ENCODE measurements at places on chromosomes 3 and 15. TPM values are rescaled to one million over a fixed set of nuclear protein-coding genes. Genes with fewer than 3 reads are reported as not detected.

GRCh38 chr15:51672155-51672687, 9.1 kb upstream of the SCG3 start:
- DNase-seq, result no peak

GRCh38 chr3:161251716-161252115, 30.6 kb downstream of the NMD3 start:
- peak; percentile 82 for DNase-seq

DNA sequence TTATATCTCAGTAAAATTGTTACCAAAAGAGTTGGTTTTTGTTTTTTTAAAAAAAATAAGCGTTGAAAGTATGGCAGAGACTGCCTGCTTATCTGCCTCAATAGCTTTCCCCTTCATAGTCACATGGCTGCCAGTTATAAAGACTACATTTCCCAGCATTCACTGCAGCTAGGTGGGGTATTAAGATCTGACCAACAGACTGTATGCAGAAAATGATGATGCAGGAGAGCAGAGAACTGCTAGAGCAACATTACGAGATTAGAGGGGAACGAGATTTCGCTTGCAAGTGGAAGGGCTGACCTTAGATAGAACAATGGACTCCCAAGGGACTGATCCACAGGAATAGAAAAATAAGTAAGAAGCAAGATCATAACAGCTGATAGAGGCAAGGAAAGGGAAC, 14.3 kb downstream of the RHOA start:
- no peak for DNase-seq

- no peak for DNase-seq
These were observed 1.1 kb upstream of the GYG1 start for GRCh38 chr3:148990236-148990635.

- DNase-seq, result no peak
These were observed 139.6 kb upstream of the CGNL1 start for GRCh38 chr15:57236561-57237300.

GRCh38 chr3:64074060-64074459, 50.8 kb upstream of the PSMD6 start:
- no peak for DNase-seq

DNA sequence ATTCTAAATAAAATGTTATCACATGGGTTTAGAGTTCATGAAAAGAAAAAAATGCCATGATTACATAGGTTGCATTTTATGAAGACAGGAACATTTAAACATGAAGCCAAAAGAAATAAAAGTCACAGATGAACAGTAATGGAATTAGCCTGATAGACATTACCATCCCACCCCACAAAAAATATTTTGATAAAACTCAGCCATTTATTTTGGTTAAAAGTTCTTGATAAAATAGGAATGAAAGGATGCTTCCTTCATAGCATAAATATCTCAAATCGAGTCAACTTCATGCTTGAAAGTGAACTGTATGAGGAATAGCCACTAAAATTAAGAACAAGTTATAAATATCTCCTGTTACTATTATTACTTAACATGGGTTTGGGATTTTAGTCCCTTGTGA, 101.9 kb upstream of the TMC3 start:
- no peak for DNase-seq

DNA sequence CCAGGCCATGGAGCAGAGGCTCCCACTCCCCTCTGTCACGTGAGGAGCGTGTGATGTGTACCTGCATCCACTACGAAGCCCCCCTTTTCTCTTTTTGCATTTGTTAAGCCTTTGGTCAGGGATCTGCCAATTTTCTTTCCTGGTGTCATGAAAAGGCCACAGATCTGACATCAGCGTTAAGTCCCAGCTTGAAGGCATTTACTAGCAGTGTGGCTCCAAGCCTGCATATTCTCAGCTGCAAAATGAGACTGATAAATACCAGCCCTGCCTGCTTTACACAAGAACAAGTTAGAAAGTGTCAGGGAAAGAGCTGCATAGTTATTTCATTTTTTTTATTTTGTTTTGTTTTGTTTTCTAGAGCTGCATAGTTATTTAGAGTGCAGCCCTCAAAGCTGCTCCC, 2.3 kb upstream of the ANKRD63 start:
- DNase-seq, result no peak

- DNase-seq, result no peak
These were observed 77.6 kb upstream of the RAP2B start for GRCh38 chr3:153084431-153084830.

DNA sequence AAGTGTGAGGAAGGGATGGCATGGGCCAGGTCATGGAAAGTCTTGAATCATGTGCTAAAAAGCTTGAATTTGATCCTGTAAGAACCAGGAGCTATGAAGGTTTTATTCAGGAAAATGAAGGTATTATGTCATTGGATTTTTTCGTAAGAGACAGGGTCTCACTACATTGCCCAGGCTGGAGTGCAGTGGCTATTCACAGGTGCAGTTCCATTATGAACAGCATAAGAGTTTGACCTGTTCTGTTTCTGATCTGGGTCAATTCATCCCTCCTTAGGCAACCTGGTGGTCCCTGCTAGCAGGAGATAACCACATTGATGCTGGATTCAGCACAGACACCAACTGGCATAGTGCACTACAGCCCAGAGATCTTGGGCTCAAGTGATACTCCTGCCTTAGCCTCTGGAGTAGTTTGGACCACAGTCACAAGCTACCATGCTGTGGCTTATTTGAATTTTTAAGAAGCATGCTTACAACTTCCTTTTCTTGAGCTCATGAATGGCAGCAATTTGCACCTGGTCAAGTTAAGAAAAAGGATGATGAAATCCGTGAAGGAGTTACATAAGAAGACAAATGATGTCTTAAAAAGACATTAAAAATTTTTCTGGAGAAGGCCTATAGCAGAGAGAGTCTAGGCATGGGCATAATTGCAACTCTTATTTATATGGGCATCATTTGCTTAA, 79.1 kb downstream of the CADPS start:
- DNase-seq, result no peak

- DNase-seq, result no peak
These were observed 13.1 kb downstream of the WDR82 start for GRCh38 chr3:52265387-52265786.

GRCh38 chr3:120506076-120506827, 55.5 kb upstream of the FSTL1 start:
- DNase-seq, result no peak

DNA sequence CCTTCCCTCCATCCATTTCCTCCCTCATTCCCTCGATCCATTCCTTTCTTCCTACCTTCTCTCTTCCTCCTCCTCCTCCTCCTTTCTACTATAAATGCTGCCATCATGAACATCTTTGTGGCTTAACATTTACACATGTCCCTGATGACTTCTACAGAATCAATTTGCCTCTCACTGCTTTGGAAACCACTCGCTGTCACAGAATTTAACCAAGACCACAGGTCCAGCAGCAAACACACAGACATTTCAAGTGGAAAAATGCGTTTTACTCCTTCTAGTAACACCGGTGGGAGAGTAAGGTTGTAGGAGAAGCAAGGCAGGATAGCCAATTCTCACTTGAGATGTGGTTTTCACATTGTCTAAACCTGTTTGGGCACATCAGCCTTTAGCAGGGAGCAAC, 101.4 kb upstream of the LRIG1 start:
- no peak for DNase-seq

- no peak for DNase-seq
These were observed 156.3 kb downstream of the MEX3B start for GRCh38 chr15:81889485-81889881.

DNA sequence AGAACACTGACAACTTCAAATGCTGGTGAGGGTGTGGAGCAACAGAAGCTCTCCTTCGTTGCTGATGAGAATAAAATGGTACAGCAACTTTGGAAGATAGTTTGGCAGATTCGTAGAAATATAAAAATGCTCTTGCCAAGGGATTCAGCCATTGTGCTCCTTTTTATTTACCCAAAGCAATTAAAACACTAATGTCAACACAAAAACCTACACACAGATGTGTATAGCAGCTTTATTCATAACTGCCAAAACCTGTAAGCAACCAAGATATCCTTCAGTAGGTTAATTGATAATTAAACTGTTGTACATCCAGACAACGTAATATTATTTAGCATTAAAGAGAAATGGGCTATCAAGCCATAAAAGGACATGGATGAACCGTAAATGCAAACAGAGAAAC, 37.8 kb upstream of the LSAMP start:
- DNase-seq, result no peak

GRCh38 chr3:24812116-24812515, 317.5 kb upstream of the THRB start:
- no peak for DNase-seq

DNA sequence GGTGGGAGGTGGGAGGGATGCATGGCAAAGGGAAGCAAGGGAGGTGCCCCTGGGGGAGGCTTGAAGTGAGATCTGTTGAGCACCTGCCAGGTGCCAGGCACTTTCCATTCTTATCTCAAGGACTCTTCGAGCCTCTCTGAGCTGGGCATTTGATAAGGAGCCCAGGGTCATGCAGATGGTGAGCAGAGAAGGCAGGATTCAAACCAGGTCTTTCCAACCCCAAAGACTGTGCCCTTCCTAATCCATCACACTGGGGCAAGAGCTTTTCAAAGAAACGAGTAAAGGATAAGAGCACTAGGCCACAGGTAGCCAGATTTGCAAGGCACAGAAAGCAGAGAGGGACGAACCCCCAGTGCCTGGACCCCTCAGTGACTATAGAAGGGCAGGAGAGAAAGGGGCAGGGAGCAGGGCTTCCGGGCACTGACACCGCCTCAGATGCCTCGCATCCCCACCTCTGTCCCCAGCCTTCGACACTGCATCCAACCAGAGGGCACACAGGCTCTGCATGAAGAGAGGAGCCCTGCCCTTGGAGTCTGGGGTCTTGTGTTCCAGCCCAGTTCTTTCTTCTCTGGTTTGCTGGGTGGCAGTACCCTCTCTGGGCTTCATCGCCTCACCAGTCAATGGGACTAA, 21.0 kb downstream of the IGDCC4 start:
- no peak for DNase-seq

- no peak for DNase-seq
These were observed 112.6 kb downstream of the TCF12 start for GRCh38 chr15:57031082-57031481.

- peak; percentile 2 for DNase-seq
These were observed 154.3 kb upstream of the RORA start for GRCh38 chr15:61383421-61383820.

GRCh38 chr15:25718597-25718996, 144.5 kb downstream of the ATP10A start:
- DNase-seq, result no peak

DNA sequence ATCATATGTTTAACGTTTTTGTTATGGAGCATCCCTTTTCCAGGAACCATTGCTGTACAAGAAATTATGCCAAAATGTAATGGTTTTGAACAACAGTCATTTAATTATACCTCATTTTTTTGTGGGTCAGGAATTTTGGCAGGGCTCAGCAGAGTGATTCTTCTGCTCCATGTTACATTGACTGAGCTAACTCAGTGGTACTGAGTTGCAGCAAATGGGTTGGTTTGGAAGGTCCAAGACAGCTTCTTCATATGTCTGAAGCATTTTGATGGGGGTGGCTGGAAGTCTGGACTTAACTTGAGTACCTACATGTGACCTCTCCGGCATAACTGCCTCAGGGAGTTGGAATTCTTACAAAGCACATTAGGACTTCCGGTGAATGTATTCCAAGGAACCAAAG, 26.0 kb upstream of the CMC1 start:
- DNase-seq, result no peak

GRCh38 chr3:30448450-30449289, 157.7 kb upstream of the TGFBR2 start:
- DNase-seq, result no peak

DNA sequence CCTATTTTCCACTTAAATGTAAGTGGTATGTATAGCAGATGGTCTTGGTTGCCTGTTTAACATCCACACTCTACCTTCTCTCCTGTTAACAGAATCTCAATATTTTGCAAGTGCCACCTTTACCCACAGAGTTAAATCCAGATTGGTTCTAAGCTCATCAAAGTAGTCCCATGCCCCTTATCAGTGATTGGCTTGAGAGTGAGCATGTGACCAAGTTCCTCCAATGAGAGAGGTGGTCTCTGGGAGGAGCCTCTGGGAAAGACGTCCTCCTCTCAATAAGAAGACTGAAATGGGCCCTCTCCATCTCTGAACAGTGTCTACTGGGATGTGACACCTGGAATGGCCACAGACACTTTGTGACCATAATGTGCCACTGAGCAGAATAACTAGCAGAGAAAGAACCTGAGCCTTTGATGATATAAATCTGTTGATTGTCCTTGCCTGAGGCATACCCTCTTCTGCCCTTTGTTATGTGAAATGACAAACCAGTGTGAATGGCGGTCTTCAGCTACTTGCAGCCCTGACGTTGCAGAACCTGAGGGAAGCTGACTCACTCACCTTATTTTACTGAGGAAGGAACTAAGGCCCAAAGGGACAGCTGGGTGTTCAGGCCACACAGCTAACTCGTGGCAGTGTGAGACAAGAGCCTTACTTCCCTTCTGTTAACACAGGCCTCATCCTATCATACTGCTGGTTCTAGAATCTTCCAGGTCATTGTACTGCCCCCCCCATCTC, 42.4 kb upstream of the LARS2 start:
- DNase-seq, result no peak

- no peak for DNase-seq
These were observed 2.0 kb upstream of the HYAL2 start for GRCh38 chr3:50324351-50325112.

- no peak for DNase-seq
These were observed 15.4 kb upstream of the MUC20 start for GRCh38 chr3:195705081-195705991.

GRCh38 chr3:21055015-21055414, 696.0 kb downstream of the ZNF385D start:
- DNase-seq, result no peak

DNA sequence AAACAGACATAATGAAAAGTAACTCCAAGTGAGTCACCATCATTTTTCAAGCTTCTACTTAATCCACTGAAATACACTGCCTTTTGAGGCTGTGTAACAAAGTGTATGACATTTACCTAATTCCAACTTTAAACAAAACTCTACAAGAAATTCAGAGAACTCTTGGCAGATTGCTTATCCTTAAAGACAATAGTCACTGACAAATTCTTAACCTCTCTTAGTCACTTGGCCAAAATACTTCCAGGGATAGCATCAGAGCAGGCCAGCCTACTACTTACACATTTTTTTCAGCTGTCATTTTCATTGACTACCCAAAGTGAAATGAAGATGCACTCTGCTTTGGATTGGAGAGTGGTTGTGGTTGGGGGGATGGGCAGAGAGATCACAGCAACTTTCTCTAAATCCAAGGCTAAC, 3.6 kb downstream of the WWTR1 start:
- no peak for DNase-seq

Gene HAPLN3
- total RNA-seq, result 5.4 TPM

Gene CHAC1
- total RNA-seq, result 14.4 TPM

Gene NCK1
- 27.6 TPM for total RNA-seq

Gene CCRL2
- total RNA-seq, result not detected

Gene CCR9
- total RNA-seq, result not detected

Gene C3orf49
- total RNA-seq, result not detected

Gene IGSF11
- total RNA-seq, result not detected

Gene MED12L
- 0.35 TPM for total RNA-seq

Gene LRRC28
- 14.3 TPM for total RNA-seq

Gene CHRD
- not detected for total RNA-seq

Gene SMCO1
- total RNA-seq, result not detected

Gene SNURF
- total RNA-seq, result 5.5 TPM

Gene GOLGA6D
- total RNA-seq, result not detected
